CD4-positive, alpha-beta memory T cell (primary cell): ENCODE measurements at places on chromosomes 12 and 14.
A peak's percentile ranks its signal among the peaks of the same experiment; 100 is the strongest.

- DNase-seq: no peak
Observed at GRCh38 chr14:75699331-75699730, 38.3 kb downstream of the TTLL5 start.

DNA sequence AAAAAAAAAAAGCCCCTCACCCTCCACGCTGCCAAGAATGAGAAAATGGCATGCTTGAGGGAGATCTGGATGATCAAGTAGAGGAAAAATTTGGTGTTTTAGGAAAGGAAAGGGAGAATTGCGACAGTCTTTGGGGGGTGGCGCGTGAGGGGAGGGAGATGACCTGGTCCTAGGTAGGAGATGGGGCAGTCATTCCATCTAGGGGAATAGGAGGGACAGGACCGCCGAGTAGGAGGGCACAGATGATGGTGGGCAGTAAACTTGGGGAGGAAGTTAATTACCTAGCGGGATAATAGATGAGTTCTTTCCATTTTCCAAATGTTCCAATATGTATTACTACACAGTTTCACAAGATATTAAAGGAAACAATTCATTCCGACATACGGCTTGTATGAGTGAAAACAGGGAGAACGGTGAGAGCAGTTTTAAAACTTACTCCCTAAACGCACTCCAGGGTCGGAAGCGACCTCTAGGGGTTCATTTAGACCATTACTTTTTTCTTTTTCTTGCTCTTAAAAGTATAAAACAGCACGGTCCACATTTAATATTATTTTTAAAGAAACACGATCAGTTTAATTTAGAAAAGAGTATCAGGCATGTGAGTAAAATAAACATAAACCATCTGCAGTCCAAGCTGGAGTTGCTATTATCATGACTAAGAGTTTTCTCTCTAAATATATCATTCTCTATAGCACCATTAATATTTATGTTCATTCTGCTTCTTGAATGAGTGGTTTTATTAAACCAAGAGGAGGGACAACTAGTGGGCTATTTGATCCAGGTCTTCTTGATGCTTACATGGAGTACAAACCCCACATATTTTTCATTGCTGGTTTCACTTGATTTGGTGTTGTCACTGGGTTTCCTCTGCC is 3.0 kb upstream of the FNTB start:
- peak; percentile 64 for DNase-seq

- no peak for DNase-seq
Observed at GRCh38 chr14:28742171-28742846, 24.3 kb upstream of the FOXG1 start.

GRCh38 chr12:110223777-110224378 is 57.2 kb upstream of the ATP2A2 start:
- no peak for DNase-seq

DNA sequence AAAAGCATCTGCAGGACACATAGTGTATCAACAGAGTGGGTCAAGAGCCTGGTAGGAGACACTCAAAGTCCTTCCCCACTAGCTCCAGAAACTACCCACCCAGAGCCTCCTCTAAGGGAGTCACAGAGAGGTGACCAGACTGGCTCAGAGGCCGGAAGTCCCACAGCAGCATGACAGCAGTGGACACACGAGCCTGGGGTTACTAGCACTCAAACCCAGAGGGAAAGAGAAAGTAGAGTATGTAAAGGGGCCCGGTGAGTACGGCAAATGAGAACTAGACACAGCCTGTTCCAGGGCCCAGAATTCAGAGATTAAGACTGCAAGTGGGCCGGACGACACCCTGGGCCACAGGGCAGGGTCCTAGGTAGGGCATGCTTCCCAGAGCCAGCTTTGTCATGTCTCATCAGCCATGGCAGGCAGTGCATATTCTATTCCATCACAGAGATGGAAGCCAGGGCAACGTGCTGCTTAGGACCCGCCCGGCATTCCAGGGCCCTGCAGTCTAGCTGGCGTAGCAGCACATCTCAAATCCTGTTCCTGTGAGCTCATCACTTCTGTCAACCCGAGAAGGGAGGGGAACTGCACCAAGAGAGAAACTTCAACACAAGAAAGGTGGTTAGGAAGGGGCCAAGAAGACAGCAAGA is 4.2 kb downstream of the IFFO1 start:
- DNase-seq: no peak

DNA sequence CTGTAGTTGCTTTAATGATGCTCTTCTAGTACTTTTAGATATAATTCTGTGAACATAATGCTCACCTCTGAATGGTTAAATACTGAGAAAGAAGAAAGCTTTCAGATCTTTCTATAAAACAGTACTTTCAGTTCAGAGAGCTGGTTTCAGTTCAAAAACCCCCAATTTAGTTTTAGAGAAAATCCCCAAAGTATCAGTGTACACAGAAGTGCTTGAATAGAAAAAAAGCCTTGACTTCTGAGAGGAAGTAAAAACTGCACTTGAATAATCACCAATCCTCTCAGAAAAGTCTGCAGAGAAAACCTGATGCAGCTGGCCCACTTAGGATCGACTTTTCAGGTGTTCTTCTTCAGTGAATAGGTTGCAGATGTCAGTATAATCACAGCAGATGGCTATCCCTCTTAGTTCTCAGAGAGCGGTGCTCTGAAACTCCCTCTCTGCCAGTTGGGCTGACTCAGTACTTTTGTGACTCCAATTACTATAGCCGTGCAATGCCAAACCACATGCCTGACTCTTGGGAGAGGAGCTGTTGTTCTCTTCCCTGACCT is 616.3 kb downstream of the LRFN5 start:
- DNase-seq: no peak

- DNase-seq: no peak
Observed at GRCh38 chr14:20680363-20680762, 4.0 kb upstream of the RNASE4 start.

GRCh38 chr12:105713606-105714305 is 383.3 kb downstream of the C12orf75 start:
- DNase-seq: no peak

GRCh38 chr14:65011538-65011937 is 24.8 kb downstream of the FNTB start:
- DNase-seq: no peak

DNA sequence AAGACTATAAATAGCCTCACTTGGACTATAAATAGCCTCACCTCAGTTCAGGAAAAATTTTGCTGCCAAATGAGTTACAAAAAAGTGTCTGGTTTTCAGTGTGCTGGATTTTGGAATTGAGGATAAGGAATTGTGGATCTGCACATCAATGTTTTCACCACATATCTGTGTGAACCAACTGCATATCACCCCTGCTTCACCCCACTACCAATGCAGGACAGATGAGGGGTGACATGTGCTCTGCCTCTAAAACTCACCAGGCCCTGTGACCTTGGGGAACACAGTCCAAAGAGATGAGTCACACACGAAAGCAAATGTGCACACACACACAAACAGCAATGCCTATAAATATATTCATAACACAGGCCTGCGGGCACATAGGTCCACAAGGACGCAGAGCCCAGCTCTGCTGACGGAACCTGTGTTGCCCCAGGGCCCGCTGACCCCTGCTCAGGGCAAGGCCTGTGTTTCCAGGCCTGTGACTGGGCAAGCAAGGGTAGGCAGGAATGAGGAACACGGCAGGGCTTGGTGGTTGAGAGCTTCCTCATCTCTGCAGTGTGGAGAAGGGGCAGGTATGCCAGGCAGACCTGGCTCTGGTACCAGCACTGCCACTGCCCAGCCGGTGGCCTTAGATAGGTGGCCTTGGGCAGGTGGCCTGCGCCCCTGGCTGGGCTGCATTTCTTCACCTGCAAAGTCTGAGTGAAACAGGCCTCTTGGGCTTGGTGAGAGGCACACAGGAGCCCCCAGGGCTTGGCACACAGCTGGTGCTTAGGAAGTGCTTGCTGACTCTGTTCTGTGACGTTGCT is 82.4 kb downstream of the ARL6IP4 start:
- DNase-seq: no peak

- DNase-seq: no peak
Observed at GRCh38 chr12:122067548-122067947, 11.0 kb upstream of the MLXIP start.

DNA sequence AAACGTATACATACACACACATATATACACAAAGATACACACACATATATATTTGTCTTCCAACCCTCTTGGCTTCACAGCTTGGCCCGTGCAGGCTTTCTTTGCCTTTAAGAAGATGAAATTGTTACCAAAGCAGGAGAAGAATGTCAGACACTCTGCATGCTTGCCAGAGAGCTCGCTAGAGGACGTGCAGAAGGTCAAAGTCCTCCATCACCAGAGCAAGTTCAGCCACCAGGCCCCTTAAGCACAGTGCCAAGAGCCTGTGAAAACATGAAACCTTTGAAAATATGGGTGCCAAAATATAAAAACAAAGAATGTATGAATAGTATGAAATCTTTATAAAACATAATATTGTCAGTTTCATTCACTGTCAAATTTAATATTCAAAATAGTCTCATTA is 14.9 kb upstream of the MCRS1 start:
- no peak for DNase-seq

DNA sequence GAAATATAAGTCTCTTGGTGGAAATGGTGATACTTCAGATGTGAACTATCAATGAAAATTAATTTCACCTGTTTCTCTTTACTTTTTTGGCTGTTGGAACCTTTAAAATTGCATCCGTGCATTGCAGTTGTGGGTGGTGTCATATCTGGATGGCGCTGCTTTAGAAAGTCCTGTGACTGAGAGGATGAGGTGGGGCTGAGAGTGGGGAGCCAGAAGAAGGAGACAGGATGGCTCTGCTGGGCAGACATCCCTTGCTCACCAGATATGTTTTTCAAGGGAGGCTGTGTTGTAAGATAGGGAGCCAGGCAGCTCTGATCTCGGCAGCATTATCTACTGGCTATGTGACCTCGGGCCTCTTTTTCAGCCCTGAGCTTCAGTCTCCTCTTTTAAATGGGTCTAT is 12.7 kb downstream of the ASB2 start:
- DNase-seq: no peak

- DNase-seq: no peak
Observed at GRCh38 chr12:24631676-24632426, 317.1 kb downstream of the BCAT1 start.

GRCh38 chr12:6536894-6537579 is 2.7 kb downstream of the GAPDH start:
- no peak for DNase-seq

DNA sequence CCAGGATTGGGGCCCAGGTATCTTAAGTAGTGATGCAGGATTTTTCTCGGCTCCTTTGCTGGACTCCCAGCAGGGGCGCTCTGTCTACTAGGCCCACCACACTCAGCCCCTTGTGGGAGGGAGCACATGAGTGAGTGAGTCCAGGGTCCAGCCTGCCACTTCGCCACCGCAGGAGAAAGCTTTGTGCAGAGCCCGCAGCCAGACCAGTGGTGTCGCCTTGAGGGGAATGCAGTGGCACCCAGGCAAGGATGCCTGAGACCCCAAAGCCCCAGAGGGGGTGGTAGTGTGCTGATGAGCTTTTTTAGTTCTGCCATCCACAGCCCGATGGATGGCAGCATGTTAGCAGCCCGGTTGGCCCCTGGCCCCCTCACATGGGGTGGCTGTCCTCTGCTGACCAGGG is 5.4 kb upstream of the MRPS35 start:
- no peak for DNase-seq

- DNase-seq: no peak
Observed at GRCh38 chr14:104891121-104891551, 26.1 kb downstream of the CEP170B start.

DNA sequence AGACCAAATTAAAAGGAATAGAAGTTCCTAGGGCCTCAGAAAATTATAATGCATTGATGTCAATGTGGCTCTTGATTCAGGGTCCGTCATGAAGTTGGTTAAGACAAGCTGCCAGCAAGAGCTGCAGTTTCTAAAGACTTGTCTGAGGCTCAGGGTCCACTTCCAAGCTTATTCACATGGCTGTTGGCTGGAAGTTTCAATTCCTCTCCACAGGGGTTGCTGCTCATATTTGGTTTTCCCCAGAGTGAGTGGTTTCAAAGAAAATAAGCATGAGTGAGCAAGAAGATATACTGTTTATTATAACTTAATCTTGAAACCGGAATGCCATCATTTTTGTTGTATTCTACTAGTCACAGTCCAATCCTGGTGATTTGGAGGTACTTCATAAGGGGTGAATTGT is 1247.4 kb downstream of the LRFN5 start:
- no peak for DNase-seq

DNA sequence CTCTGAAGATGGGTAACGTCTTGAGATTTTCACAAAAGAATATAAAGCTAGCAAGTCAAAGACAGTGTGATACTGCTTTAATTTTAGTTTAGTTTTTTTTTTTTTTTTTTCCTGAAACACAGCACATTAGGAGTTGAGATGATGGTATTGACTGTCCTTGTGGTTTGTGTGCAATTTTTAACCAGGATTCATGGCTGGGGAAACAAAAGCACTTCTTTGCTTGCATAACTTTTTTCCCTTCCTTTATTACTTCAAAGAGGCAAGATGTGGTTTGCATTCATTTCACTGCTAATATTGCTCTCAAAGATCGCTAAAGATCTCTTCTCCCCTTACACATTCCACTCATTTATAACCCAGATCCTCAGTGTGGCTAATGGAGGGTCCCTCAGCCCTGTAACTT is 157.1 kb upstream of the PZP start:
- DNase-seq: no peak

DNA sequence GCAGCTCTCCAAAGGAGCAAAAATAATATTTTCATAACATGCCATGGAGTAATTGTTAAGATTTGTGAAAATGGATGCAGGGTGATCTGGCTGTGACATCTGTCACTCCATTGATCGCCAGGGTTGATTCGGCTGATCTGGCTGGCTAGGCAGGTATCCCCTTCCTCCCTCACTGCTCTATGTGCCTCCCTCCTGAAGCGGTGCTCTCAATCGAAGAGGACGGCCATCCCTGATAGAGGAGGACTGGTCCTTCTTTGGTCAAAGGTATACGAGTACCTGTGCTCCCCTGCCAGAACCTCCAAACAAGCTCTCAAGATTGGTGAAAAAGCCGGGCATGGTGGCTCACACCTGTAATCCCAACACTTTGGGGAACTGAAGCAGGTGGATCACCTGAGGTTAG is 47.9 kb downstream of the VCPKMT start:
- DNase-seq: no peak

DNA sequence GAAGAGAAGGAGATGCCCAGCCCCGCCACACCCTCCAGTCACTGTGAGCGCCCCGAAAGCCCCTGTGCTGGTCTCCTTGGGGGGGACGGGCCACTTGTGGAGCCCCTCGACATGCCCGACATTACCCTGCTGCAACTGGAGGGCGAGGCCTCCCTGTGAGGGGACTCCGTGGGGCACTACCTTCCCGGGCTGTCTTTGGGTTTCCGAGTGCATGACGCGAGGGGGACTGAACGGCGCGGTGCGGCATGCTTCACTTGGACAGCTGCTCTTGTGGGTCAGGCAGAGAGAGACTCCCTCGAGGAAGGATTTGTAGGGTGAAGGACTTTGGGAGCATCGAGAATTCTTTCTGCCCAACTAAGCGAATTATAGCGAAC is 1.1 kb downstream of the CCDC184 start:
- no peak for DNase-seq
